ENCODE measurements at places on chromosomes 12 and 14.

- DNase-seq, result peak; percentile 44
Measured at GRCh38 chr12:79055926-79056674, 191.5 kb downstream of the SYT1 start.

DNA sequence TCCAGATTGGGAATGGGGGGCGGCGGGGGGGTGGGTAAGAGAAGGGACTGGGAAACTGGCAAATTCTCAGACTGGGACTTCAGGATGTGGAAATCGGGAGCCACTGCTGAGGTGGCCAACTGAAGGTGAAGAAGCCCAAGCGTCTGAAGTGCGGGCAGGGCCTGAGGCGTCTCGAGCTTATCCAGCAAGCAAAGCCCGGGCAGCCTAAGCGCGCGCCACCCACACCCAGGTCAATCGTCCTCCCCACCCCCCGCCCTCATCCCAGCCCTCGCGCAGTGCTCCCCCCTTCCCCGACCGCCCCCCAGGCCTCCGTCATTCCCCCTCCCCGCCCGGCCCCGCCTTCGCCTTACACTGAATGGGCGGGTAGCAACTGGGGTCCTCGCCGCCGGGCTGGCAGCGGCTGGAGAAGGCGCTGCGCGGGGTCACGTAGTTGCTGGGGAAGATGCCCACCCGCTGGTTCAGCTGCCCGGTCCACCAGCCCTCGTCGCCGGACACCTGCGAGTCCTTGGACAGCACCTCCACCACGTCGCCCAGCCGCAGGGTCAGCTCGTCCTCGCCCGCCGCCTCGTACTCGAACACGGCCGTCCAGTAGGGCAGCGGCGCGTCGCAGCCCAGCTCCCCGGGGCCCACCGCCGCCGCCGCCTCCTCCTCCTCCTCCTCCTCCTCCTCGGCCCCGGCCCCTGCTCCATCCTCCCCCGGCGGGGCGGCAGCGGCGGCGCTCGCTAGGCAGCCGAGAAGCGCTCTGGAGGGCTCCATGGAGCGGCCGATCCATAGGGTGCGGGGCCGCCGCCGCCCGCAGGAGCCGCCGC, 693 bp downstream of the MAP3K9 start:
- DNase-seq, result no peak

DNA sequence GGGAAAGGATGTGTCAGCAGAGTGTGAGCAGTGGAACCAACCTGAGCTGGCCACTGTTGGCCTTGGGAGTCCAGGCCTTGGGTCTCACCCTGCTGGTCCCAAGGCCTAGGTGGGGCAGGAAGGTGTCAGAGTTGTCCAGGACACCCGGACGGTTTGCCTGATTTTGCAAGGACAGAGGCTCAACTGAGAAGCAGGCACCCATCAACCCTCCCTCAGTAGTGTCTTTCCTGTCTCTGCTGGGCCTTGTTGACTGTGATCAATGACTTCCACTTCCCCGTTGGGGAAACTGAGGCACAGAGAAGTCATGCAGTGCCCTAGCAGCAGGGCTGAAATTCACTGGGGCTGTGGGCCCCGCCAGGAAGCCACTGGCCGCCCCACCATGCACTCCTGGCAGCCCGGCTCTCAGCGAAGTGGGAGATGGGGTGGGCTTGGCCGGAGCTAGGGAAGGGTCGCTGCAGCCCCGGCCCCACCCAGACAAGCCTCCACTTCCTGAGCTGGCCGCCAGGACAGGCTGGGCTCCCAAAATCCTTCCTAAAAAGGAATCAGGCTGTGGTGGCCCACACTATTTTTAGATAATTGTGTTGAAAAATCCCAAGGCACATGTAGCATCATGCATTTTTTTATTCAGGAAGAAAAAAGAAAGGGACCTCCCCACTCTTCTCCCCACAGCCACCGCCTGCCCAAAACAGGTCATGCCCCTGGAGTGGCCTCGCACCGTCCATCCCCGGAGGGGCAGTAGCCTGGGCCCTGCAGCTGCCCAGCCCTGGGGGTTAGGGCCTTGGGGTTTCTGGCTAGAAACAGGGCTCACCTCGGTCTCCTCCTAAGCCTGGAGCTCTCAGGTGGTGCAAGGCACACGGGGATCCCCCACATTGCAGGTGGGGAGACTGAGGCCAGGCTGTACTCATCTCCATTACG, 127.4 kb downstream of the CALM1 start:
- DNase-seq, result no peak

DNA sequence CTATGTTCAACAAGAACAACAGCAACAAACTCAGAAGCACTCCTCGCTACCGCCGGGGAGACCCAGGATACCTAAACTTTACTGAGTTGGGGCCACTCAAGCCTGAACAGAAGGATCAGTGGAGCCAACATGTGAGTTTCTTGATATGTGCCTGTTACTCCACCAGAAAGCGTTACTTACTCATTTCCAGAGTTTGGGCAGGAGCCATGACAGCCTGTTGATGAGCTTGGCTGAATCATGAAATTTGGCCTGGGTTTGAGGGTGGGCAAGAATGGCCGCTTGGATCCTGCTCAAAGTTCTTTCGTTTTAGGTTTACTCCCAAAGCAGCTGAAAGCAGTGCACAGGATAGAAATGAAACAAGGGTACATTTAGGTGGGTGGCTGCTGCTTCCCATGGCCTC, 12.0 kb upstream of the GALNT6 start:
- DNase-seq, result no peak

GRCh38 chr14:93691042-93691780, 97.1 kb downstream of the PRIMA1 start:
- DNase-seq, result no peak

DNA sequence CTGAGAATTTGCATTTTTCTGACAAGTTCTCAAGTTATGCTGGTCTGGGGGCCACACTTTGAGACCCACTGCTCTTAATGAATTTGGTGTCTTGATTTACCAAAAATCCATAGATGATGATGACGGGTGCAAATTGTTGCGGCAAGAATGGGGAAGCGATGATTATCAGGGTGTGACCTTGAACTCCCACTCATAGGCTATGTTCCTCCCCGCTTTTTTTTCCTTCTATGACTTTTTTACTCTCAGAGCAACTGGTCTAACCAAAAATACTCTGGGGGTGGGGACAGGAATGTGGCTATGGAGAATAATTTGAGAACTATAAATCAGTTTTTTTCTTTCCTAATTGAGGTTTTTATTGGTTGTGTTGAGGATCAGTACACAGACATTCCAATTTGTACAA, 83.6 kb downstream of the PPFIBP1 start:
- DNase-seq, result no peak

DNA sequence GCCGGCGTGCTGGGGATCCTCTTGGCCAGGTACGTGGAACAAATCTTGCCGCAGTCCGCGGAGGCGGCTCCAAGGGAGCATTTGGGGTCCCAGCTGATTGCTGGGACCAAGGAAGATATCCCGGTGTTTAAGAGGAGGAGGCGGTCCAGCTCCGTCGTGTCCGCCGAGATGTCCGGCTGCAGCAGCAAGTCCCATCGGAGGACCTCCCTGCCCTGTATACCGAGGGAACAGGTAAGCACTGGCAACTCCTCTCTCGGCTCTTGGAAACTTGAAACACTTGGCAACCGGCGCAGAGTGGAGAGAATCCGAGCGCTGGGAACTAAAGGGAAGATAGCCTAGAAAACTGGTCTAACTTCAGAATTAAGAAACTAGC, 1.7 kb downstream of the PDE3A start:
- no peak for DNase-seq

DNA sequence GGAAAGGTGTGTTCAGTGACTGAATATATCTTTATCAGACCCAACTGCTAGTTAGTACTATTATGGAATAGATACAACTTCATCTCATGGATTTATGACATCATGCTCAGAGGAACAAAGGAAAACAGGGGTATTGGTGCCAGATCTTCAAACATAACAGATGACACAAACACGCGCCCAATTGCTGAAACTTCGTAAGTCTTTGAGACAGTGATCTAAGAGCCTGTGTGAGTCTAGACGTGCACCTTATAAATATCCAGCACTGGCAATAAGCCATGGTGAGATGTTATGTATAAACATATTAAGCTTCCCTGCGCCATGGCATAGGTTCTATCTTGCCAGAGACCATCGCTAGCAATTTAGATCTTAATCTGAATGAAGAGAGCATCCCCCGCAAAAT, 42.2 kb upstream of the NR2C1 start:
- DNase-seq, result no peak

Measured in Caki2 (cell line).